ENCODE measurements at places on chromosomes 3 and 15.

GRCh38 chr15:87648278-87648677, 608.3 kb downstream of the NTRK3 start:
- no peak for DNase-seq

- DNase-seq: no peak
Observed at GRCh38 chr3:18648159-18648558, 223.0 kb upstream of the SATB1 start.

DNA sequence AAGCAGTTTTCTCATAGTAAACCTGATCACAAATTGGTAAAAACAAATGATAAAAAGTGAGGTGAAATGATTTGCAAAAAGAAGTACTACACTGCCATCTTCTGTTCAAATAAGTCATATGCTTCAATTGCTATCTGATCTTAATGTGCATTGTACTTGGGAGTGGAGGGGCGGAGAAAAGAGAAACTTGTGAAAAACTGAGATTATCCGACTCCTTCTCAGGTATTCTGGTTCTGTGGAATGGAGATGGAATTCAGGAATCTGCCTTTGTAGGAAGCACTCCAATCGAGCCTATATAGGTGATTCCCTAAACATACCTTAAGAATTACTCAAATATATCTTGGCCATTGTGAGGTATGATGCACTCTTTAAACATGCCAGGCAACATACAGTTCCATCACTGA, 180.6 kb downstream of the CHL1 start:
- DNase-seq: no peak

DNA sequence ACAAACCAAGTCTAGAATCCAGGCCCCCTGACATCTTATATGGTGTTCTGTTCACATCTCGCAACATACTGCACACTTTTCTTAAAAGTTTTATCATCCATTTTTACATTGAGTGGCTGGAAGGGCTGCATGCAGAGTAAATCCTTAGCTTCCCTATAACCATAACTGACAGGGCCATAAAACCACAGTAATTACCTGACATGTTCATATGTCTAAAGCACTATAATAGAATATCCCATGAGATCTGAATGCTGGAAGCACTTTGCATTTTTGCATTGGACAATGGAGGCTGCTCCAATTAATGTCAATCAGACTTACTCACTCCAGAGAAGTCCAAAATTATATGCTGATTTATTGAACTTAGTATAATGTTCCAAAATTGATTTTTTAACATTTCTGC, 86.6 kb upstream of the HES1 start:
- DNase-seq: no peak

DNA sequence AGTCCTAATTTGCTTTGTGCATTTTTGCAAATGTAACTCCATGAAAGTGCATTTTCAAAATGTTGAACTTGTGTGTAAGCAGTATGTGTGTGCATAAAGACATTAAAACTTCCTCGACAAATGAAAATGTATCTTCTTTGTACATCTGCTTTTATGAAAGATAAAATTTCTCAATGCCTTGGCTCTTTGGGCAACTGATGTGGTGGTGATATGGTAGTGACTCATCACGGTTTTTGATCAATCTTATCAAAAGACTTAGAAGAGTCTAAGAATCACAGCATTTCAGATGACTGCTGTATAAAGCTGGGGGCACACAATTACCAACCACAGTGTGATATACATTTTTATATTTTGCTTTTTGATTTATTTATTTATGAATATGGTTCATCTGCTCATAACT, 5.4 kb upstream of the MASP1 start:
- DNase-seq: no peak

DNA sequence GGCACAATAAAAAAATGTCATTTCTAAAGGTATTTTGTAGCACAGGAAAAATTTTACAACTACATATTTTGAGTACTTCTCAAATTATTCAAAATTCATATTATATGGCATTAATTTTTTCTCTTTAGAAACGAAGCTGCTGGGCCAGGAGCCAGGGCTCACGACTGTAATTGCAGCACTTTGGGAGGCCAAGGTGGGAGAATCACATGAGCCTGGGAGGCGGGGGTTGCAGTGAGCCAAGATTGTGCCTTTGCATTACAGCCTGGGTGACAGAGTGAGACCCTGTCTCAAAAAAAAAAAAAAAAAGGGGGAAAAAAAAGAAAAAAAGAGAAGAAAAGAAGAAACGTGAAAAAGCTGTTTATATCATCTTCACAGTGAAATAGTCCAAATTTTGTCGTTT, 62.0 kb downstream of the CADM2 start:
- no peak for DNase-seq

GRCh38 chr3:140898340-140899180, 43.1 kb upstream of the SLC25A36 start:
- no peak for DNase-seq

DNA sequence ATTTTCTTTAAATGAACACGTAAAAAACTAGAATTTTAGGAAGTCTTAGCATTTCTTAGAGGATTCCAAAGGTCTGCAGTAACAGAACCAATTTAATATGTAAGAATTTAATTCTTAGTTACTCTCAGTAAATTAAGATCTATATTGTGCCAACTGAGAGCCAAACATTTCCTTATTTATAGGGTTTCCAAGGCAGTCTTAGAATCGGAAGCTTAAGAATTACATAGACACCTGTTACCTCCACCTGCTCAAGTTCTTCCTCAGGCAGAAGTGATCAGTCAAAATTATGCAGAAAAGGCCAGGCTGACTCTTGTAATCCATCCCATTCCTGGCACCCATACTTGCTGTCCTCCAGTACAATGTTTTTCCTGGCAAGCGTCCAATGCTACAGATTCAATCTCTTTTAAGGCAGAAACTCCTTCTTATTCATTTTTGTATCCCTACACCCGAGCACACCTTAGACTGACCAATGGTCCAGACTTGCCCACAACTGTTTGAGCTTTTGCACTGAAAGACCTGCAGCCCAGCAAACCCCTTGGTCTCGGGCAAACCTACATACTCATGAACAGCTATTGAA, 64.3 kb downstream of the NCEH1 start:
- DNase-seq: no peak

DNA sequence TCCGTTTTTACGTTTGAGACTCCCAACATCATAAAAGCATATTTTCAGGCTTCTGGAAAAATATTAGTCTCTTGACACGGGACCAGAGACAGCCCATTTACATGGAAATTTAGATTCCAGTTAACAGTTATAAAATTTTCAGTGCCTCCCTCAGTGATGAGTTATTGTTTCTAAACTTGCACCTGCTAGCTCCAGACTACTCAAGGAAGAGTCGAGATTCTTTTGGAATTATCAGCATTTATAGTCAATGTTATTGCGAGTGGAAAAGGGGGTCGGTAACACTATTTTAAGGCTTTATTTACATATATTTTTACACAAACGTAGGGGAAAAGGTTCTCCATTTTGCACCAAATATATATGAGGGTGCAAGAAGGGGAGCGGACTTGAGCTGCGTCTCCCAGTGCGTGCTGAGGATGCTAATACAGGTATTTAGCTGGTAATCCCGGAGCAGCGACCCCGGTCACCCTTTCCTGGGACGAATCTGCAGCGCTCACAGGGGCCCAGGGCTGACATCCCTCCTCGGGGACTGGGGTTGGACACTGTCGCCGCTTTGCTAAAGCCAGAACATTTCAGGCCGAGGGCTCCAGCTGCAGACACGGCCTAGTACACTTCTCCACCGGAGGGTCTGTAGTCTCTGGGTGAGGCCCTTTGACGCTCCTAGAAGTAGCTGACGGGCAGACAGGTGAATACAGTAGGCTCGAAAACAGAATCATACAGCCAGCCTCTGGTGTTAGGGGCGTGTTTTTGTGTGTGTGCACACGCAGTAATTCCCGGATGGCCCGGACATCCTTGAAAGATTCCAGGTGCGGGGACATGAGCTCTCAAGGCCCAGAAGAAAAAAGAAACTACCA, 729 bp upstream of the ZBTB11 start:
- DNase-seq: peak; percentile 37

DNA sequence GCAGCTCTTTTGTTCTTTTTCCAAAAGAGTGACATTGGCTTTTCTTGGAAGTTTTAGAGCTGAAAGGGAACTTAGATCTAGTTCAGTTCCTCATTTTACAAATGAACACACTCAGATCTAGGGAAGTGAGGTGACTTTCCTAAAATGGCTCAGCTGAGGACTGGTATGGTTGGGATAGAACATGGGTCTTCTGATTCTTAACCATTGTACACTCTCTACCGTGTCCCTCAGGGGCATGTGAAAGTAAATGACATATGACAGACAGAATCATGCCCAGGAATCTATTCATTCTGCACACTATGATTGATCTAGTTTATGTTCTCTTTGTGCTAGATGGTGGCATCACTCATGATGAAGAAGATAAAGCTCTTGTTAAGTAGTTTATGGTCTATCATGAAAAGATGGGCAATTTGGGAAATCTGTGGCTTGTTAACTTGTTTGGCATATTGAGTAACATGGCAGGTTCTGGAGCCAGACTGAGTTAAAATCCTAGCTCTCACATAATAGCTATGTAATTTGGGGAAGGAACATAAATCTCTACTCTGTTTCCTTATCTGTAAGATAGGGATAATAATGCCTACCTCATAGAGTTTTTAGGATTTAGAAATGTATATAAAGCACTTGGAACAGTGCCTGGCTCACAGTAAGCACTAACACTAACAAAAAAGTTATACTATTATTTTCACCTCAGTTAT, 30.9 kb downstream of the UBE2E1 start:
- DNase-seq: no peak

DNA sequence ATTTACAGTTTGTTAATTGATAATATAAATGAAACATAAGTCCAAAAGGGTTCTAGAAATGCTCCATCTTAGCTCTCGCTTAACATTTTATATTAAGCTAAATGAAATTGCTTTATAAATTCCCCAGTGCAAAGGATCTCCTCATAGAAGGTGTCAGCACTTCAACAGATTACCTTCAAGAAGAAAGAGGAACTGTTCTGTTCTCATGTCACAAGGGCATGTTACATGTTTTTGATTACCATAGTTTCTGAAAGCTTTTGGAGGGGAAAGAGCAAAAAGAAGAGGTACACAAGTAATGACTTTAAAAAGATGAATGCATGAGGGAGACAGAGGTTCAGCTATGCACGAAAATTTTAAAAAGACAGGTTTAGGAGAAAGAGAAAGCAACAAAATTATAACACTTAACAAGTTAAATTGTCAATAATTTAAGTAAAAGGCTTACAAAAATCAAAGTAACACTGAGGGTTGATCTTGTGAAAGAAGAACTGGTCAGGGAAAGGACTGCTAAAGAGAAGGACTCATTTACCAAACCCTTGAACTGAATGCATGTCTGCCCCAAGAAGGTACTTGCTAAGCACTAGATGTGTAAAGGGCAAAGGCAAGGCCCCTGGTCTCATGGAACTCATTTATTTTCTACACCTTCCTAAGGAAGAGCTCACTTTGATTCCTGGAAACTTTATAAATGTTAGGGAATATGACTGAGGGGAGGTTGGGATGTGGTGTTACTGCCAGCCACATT, 45.1 kb downstream of the CCDC191 start:
- DNase-seq: no peak

- no peak for DNase-seq
Observed at GRCh38 chr3:86973440-86973839, 17.5 kb downstream of the VGLL3 start.

DNA sequence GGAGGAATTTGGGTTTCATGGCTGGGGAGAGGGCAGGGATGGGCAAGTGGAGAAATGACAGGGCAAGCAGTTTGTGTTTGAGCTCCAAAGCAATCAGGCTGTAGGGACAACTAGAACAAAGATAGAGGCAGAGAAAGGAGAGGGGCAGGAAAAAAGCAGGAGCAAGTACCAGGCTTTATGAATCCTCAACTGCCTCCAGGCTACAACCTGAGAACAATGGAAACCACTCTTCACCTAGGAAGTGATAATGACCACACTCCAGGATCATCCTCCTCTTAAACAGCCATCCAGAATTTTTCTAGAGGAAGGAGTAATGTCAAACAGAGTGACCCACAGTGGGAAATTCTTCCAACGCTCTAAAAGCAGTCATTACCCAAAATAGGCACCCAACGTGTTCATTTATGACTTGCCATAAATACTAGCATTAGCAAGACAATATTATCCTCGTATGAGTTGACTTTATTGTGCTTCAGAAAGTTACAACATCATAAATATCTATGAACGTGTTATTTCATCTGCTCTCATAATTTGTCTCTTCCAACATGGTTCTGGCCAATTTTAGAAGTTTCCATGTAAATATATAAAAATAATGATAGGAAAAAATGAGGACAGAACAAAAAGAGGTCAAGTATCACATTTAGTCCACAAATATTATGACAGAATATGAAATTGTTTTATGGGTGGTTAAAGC, 50.5 kb downstream of the TNFAIP8L3 start:
- no peak for DNase-seq

- no peak for DNase-seq
Observed at GRCh38 chr3:137987723-137988122, 22.2 kb upstream of the CLDN18 start.

GRCh38 chr15:58165661-58166060, 27.5 kb downstream of the AQP9 start:
- no peak for DNase-seq

GRCh38 chr3:127483005-127483641, 107.4 kb downstream of the TPRA1 start:
- no peak for DNase-seq

- no peak for DNase-seq
Observed at GRCh38 chr3:73271-73670, 123.3 kb upstream of the CHL1 start.

DNA sequence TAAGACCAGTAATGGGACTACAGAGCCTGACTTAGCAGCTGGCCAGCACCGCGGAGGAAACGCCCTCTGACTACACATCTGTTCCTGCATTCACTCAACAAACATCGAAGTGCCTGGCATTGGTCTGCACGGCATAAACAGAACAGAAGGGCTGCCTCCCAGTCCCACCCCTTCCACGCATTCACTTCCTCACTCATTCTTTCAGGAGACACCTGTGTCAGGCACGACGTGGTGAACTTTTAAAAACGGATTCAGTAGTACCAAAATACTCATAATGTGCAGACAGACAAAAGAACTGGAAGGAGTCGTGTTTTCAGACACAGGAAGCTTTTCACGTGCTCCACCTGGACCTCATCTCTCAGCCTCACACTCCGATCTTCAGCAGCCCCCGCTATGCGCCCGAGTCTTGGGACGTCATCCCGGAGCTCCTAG, 123.3 kb downstream of the XXYLT1 start:
- DNase-seq: no peak

DNA sequence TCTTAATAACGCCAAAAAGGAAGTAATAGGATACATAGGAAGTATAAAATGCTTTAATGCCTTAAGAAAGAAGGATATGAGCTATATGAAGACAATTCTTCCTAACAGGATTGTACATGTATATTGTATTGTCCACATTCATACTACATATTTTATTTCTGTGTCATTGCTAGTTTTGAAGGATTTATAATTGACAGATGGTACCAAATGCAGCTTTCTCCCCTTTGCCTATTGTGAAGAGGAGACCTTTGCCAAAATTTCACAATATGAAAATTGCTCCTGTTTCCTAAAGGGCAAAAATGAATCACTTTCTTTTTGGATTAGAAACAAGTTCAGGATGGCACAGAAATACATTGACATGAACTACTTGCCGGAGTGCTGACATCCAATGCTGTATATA, 34.8 kb upstream of the EOMES start:
- DNase-seq: no peak

DNA sequence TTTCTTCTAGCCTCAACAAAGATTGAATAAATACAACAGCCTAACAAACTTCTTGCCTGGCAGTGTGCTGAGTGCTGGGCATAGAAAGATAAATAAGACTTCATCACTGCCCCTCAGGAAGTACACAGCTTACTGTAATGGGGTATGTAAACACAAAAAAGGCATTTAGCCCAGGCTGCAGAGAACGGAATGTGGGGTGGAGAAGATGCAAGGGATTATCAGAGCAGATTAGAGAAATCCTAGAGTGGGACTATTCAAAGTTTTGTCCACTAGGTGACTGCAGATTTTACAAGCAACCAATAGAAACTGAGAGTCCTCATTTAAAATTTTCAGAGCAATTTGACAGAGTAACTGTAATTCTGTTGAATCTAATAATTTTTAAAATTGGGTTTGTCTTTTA, 35.4 kb upstream of the TSC22D2 start:
- DNase-seq: no peak
